ENCODE measurements at places on chromosomes 5 and 9.

DNA sequence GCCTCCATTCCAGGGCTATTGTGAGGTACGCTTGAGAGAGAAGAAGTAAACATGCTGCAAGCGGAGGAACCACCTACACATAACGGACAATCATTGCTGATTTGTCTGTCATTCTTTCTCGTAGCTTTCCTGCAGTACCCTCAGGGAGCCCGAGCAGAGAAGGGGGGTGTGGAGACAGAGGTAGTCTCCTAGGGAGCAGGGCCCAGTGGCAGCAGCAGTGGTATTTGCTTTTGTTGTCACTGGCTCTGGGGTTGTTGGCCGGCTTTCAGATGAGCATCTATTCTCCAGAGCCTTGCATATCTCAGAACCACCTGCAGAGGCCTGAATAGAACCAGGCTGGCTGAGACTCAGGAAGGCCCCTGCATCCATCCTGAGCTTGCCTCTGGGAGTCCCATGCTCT, 19.9 kb downstream of the ENHO start:
- no peak for DNase-seq

GRCh38 chr5:96942078-96942477, 6.2 kb downstream of the LNPEP start:
- no peak for DNase-seq

- DNase-seq = no peak
Observed at GRCh38 chr9:134224127-134224526, 59.8 kb upstream of the RNU6ATAC start.

GRCh38 chr9:89274838-89275237, 36.2 kb upstream of the CKS2 start:
- DNase-seq = no peak

- DNase-seq = no peak
Observed at GRCh38 chr9:110087605-110088004, 120.4 kb downstream of the C9orf152 start.

GRCh38 chr5:5158472-5158895, 18.4 kb downstream of the ADAMTS16 start:
- no peak for DNase-seq

DNA sequence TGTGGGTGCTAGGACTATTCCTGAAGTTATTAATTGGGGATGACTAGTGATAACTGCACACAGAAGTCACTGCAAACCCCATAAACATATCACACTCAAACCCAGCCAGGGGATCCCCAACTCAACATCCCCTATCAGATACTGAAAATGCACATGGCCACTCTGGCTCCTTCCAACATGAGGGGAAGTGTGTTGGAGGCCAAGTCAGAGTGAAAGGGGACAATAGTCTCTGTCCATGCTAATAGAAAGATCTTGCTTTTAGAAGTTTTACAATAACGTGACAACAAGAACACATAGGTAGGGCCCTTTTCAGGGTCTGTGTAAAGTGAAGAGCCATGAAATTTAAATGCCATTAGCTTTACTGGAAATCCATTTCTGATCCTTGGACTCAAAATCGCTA, 98.8 kb upstream of the SEMA6A start:
- no peak for DNase-seq

DNA sequence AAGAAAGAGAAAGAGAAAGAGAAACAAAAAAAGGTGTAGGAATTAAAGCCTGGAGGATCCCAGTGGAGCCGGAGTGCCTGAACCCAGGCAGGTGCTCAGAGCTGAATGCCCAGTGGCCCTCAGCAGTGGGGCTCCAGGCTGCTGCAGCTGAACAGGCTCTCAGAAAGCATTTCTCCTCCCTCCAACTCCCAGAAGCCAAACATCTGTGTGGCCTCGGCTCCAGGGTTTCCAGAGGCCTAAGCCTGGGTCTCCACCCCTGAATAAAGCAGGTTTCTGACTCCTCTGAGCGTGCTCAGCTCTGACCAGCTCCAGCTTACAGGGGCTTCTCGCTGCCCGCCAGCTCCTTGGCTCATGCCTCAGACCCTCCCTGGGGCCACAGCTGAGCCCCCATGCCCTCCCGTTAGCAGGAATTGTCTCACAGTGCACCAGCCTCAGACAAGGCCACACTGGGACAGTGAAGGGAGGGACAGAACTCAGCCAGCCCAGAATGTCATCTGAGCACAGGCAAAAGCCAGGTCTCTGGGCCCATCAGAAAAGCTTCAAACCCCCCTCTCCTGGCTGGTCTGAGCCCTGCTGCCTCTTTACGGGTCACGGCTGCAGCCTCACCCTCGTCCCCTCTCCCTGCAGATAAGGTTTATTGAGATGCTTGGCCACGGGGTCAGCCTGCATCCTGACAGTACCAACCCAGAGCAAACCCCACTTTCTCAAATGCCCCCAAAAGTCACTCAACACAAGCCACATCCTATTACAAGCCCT, 114.4 kb upstream of the PPP1R26 start:
- DNase-seq = no peak

- no peak for DNase-seq
Observed at GRCh38 chr9:134204041-134204440, 39.7 kb upstream of the RNU6ATAC start.

GRCh38 chr9:12822111-12822510, 47.3 kb downstream of the LURAP1L start:
- DNase-seq = no peak

DNA sequence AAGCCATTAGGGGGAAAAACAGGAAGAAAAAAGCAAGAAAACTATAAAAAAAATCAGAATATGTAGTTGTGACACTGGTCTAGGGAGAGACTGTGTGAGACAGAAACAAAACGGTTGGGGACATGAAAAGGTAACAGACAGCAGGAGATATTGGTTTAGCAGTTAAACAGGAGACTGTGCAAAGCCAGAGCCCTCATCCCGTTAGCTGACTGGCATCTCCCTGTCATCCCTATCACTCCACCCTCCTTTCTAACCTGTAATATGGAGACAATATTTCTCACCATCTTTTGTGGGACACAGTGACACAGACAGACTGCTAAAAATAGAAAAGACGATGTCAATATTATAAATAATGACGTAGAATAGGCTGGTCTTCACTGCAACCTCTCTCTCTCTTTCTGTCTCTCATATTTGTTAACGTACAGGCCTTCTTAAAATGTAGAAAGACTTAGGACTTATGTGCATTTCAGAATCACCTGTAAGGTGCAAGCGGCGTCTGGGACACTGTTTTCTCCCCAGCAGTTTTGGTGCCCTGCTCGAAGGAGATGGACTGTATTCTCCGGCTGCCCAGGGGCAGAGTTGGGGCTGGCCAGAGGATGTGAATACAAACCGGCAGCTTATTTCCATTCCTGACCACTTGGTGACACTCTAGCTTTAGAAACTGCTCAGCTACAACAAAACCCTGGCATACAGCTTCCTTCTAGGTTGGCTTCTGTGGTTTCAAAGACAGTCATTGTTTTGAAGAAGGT, 190.6 kb downstream of the MAT2B start:
- DNase-seq = peak; percentile 39

DNA sequence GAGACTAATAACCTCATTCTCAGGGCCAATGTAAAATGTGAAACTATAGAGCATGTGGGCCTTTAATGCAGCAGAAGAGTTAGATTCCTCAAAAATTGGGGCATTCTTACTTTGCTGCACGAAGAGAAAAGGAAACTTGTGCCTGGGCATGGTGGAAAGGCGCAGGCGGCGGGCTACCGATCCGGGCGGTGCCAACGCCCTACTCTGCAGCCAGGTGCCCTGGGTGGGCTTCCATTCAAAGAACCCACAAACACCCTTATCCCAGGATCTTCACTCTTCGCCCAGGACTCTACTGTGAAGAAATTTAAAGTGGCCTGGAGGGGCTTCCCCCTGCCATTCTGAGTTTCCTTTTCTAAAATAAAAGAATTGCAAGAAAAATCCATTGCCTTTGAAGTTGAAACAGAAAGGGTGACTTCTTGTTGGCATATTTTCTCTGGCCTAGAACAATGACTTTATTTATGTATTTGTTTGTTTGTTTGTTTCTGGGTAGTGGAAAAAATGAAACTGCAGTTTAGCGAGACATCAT, 124.9 kb downstream of the TMEM161B start:
- DNase-seq = no peak

GRCh38 chr5:159566832-159567231, 236.5 kb upstream of the IL12B start:
- DNase-seq = no peak

- no peak for DNase-seq
Observed at GRCh38 chr9:30125881-30126280, 2258.6 kb upstream of the ACO1 start.

- no peak for DNase-seq
Observed at GRCh38 chr5:53783624-53784228, 223.3 kb downstream of the NDUFS4 start.

DNA sequence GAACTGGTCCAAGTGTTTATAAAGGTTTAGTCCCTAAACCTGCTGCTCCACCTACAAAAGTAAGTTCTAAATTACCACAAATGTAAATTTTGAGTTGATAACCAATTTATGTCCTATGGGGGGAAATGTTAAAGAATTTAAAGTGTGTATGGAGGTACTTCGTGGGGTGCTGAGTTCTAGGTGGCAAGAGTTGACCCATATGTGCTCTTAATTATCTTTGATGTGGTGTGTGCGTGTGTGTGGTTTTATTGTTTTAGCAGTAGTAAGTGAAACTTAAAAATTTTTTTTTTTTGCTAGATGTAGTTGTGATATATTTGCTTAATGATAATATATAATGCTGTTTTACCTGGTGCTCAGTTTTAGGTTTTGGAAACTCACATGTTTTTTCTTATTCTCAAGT, 72.6 kb downstream of the GPBP1 start:
- DNase-seq = no peak

DNA sequence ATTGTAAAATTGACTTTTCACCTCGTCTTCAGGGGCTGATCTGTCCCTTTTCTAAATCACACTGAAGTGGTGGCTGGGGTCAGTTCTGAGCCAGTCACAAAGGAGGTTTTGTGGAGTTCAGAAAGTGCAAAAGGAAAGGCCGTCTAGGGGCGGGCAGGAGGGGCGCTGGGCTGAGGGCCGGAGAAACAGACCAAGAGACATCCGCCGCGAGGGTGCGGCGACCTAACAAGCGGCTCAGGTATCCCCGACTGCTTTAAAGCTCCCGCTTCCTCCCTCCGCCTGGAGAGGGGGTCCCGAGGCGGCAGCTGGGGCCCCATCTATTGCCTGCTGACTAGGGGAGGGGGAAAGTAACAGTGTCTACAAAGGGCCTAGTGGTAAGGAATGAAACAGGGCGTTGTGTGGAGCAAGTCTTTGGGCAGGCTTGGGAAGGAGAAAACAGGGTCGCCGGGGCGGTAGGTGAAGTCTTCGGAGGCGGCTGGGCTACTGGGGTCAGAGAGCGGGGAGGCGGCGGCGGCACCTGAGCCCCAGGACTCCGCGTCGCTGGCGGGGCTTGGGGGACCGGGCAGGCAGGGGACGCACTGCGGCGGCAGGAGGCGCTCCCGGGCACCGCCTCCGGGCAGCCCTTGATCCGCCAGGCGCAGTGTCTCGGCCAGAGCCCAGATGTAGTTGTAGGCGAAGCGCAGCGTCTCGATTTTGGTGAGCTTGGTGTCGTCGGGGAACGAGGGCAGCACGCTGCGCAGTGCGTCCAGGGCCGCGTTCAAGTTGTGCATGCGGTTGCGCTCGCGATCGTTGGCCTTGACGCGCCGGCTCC, 950 bp downstream of the NEUROG1 start:
- peak; percentile 45 for DNase-seq

- DNase-seq = no peak
Observed at GRCh38 chr9:17865881-17866280, 287.0 kb downstream of the SH3GL2 start.

DNA sequence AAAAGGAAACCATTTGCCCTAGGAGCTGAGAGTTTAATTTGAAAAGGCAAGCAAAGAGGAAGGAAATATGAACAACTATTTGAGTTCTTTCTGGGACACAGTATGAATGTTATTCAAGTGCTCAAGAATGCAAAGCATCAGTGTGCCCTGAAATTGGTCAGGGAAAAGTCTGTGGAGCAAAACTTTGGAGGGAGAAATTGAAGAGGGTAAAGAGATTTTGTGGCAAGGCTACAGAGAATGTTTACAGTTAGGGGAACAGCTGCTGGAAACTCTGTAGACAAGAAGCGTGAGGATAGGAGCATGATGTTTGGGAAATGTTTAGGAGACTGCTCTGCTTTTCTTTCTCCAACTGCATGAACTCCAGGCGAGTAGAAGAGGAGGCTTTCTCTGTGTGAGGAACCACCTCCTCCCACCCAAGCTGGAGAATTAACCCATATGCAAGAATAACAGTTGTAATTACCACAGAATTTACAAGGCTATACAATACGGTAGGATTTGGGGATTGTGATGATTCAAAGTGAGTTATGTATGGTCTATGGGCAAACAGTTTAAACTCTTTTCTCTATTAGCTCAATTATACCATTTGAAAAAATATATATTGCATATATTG, 75.4 kb upstream of the IL7R start:
- no peak for DNase-seq

- DNase-seq = no peak
Observed at GRCh38 chr9:90943341-90943740, 141.7 kb downstream of the SYK start.

DNA sequence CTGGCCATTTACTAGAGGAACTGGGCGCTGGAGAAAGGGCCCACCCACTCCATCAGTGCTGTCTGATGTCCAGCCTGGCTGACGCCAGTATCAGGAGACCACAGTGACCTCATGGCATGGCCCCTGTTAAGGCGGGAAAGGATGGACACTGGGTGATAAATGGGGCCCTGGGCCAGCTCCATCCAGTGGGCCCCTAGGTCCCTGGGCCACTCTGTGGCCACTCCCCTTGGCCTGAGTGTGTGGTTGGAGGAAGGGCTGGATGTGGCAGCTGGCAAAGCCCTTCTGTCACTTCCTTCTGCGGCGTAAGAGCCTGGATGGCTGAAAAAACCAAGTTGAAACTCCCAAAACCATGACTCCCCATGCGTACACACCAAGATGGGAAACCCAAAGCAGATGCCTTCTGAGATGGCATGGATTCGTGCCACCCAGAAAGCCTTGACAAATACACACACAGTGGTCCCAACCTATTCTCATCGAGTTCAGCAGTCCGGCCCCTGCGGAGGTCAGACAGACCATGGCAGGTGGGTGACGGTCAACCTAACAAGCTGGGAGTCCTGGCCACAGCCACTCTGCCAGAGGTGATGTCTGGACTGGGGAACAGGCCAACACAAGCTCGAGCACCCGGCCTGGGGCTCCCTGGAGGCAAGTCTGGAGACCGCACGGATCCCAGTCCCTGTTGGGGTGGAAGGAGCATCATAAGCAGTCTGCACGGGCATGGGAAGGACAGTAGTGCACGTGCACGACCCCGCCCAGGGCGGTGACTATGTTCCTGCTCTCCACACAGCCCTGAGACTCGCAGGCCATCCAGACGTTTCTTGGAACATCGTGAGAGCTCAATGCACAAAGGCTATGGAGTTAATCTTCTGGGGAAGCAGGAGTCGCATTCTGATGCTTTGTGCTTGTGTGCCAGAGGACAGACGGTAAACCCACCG, 45.2 kb upstream of the NOTCH1 start:
- no peak for DNase-seq

GRCh38 chr5:30100929-30101328, 1092.6 kb upstream of the CDH6 start:
- DNase-seq = no peak

DNA sequence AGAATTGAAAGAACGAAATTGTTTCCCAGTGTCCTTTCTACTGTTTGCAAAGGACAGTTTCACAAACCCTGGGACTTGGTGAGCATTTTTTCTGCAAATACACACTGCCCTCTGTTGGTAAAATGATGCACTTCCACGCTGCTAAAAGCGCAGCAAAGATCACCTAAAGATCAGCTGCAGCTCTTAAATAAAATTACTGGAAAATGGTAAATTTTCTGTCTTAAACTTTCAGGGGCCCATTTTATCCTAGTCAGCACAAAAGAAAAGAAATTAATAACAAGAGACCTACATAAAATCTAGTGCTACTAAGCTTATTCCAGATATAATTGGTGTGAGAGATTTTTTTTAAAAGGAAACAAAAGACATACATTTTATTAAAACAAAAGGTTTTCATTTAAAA, 566.0 kb downstream of the CAAP1 start:
- DNase-seq = peak; percentile 31
